CD4-positive, CD25-positive, alpha-beta regulatory T cell (primary cell): ENCODE measurements at places on chromosomes 1 and 21.

GRCh38 chr1:159964144-159964543 lies 10.1 kb upstream of the SLAMF9 start:
- peaks cover 9% of the 10 kb centered on the region for H3K27me3 ChIP-seq
- H3K4me1 ChIP-seq = no peaks in the 10 kb centered on the region
- H3K36me3 ChIP-seq = no peaks in the 10 kb centered on the region
- no peak for DNase-seq
- H3K4me3 ChIP-seq = no peak overlapping the region
- H3K27ac ChIP-seq = no peak overlapping the region

GRCh38 chr1:10943041-10943440 lies 69.4 kb upstream of the TARDBP start:
- no peaks in the 10 kb centered on the region for H3K36me3 ChIP-seq
- H3K27ac ChIP-seq = no peak overlapping the region
- peaks cover 21% of the 10 kb centered on the region for H3K4me1 ChIP-seq

- no peak overlapping the region for H3K4me3 ChIP-seq
- H3K27me3 ChIP-seq = no peaks in the 10 kb centered on the region
- H3K27ac ChIP-seq = no peak overlapping the region
- no peak for DNase-seq
Observed at GRCh38 chr21:32457360-32457840, 44.9 kb downstream of the EVA1C start.

- no peaks in the 10 kb centered on the region for H3K27me3 ChIP-seq
- no peak overlapping the region for H3K27ac ChIP-seq
- H3K36me3 ChIP-seq = no peaks in the 10 kb centered on the region
- no peak for DNase-seq
- no peak overlapping the region for H3K4me3 ChIP-seq
Observed at GRCh38 chr1:29282924-29283803, 46.8 kb downstream of the PTPRU start.

- no peak overlapping the region for H3K4me3 ChIP-seq
- no peaks in the 10 kb centered on the region for H3K27me3 ChIP-seq
- H3K36me3 ChIP-seq = peaks cover 38% of the 10 kb centered on the region
- no peak overlapping the region for H3K27ac ChIP-seq
- H3K4me1 ChIP-seq = peaks cover 9% of the 10 kb centered on the region
- no peak for DNase-seq
Observed at GRCh38 chr1:117405042-117405441, 37.8 kb downstream of the MAN1A2 start.

GRCh38 chr1:19467199-19468187 lies 17.8 kb downstream of the CAPZB start:
- no peak for DNase-seq
- H3K27ac ChIP-seq = peak overlapping the region; percentile 70
- peaks cover 92% of the 10 kb centered on the region for H3K4me1 ChIP-seq
- H3K36me3 ChIP-seq = peaks cover 26% of the 10 kb centered on the region
- no peaks in the 10 kb centered on the region for H3K27me3 ChIP-seq

- DNase-seq = no peak
- no peak overlapping the region for H3K27ac ChIP-seq
- H3K36me3 ChIP-seq = no peaks in the 10 kb centered on the region
Observed at GRCh38 chr1:75542818-75543570, 67.9 kb downstream of the SLC44A5 start.

DNA sequence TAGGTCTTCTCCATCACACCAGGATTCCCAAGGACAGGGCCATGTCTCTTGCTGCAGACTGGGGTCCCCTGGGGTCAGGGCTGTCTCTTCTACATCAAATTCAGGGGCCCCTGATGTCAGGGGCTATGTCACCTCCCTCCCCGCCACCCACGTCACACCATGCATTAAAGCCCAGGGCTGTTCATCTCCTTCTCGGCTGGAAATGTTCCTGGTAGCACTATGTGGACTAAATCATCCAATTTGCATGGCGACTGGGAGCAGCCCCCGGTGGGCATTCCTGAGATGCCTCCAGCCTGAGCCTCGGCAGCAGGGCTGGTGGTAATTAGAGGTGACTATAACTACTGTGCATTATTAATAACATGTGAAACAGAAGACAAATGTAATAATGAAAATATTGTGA lies 151.7 kb upstream of the HMGB4 start:
- H3K4me3 ChIP-seq = no peak overlapping the region
- no peaks in the 10 kb centered on the region for H3K4me1 ChIP-seq
- H3K36me3 ChIP-seq = no peaks in the 10 kb centered on the region

DNA sequence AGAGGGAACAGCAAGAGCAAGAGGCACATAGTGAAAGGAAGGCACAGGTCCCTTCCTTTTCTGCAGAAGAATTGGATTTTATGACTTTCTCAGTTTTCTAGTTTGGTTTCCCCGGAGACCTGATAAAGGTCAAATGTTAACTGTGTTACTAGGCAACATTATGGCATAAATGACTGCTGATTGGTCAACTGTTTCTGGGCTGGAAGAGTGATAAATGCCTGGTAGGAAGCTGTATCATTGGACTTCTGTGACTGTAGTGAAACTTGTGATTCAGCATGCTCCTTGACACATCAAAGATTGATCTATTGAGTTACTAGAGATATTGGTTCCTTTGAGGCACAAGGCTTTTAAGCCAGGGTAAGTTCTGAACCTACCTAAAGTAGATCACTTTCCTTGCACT lies 55.7 kb downstream of the LRRC8C start:
- H3K4me3 ChIP-seq = no peak overlapping the region
- peaks cover 26% of the 10 kb centered on the region for H3K4me1 ChIP-seq
- H3K36me3 ChIP-seq = peaks cover 62% of the 10 kb centered on the region
- H3K27ac ChIP-seq = no peak overlapping the region
- H3K27me3 ChIP-seq = no peaks in the 10 kb centered on the region
- no peak for DNase-seq

- H3K4me1 ChIP-seq = no peaks in the 10 kb centered on the region
- H3K4me3 ChIP-seq = no peak overlapping the region
- peaks cover 10% of the 10 kb centered on the region for H3K27me3 ChIP-seq
- no peak overlapping the region for H3K27ac ChIP-seq
- H3K36me3 ChIP-seq = no peaks in the 10 kb centered on the region
- DNase-seq = no peak
Observed at GRCh38 chr21:37644636-37645035, 271.6 kb downstream of the KCNJ6 start.

DNA sequence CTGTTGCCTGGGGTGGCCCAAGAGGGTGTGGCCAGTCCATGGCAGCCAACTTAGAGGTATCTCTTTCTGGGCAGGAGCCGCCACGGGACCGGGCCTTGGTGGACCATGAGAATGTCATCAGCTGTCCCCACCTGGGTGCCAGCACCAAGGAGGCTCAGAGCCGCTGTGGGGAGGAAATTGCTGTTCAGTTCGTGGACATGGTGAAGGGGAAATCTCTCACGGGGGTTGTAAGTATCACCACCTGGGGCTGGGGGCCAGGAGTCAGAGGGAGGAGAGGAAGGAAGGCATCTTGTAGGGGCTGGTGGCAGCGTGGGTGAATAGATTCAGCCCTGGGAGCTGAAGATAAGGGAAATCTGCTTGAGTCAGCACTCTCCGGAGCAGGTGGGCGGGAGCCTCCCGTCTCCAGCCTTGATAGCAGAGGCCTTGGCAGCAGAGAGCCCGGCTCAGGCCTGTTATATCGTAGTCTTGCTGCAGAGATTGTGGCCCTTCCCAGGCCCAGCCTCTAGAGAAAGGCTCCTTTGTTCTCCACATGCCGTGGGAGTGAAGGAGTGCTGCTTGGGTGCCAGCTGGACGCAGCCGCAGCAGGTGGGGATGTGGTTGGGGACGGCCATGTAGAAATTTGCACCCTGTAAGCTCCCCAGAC lies 25.4 kb downstream of the PHGDH start:
- H3K27ac ChIP-seq = no peak overlapping the region
- H3K27me3 ChIP-seq = no peaks in the 10 kb centered on the region
- no peak for DNase-seq
- no peaks in the 10 kb centered on the region for H3K36me3 ChIP-seq
- no peaks in the 10 kb centered on the region for H3K4me1 ChIP-seq

DNA sequence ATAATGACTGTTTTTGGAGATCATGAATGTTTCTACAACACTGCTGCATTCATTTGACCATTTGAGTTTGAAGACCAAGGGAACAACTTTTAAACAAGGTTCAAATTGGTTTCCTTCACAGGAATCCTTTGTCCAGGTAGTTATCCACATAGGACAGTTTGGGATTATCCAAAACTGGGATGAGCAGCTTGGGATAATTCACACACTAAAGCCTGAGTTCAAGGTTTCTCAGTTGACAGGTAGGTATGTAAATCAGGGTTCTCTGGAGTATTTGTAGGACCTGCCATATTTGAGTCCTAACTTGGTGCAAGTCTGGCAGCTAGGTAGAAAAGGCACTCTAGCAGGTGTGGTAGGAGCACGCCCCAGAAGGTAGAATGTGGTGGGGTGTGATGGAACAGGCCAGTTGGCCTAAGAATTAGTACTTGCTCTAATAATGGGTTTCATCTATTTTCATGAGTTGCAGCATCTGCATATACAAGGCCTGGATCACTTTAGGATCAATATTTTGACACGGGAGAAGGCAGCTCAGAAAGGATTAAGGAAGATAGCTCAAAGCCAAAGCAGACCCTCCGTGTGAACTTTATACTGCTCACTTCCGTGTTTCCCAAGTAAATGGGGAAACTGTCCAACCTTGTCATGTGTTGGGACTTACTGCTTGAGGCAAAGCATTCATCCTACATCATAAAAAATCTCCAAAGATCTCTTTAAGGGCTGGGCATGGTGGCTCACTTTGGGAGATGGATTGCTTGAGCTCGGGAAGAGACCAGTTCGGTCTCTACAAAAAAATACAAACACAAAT lies 14.1 kb upstream of the RAB42 start:
- H3K4me1 ChIP-seq = peaks cover 30% of the 10 kb centered on the region
- H3K4me3 ChIP-seq = no peak overlapping the region
- no peak overlapping the region for H3K27ac ChIP-seq

- peaks cover 25% of the 10 kb centered on the region for H3K27me3 ChIP-seq
- no peak overlapping the region for H3K27ac ChIP-seq
- H3K36me3 ChIP-seq = no peaks in the 10 kb centered on the region
- H3K4me1 ChIP-seq = no peaks in the 10 kb centered on the region
- DNase-seq = no peak
- no peak overlapping the region for H3K4me3 ChIP-seq
Observed at GRCh38 chr1:51093581-51093980, 8.4 kb upstream of the C1orf185 start.

DNA sequence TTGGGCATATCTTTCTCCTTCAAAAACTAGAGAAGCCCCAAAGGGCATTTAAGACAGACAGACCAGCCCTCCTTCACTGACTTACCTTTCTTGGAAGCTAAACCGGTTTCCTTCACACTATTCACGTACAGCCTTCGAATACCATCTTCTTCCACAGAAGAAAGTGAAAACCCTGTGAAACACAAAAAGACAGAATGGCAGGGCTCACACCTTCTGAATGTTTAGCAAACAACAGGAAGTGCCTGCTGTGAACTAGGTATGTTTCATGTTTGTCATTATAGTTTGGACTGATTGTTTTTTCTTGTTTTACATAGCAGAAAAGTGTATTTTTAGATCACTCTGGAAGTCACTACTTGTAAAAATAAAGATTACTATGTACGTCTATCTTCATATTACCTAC lies 148.6 kb upstream of the KRTAP19-8 start:
- DNase-seq = no peak
- peak overlapping the region; percentile 99 for H3K4me3 ChIP-seq
- H3K36me3 ChIP-seq = no peaks in the 10 kb centered on the region
- peaks cover 94% of the 10 kb centered on the region for H3K4me1 ChIP-seq

- H3K27me3 ChIP-seq = no peaks in the 10 kb centered on the region
- DNase-seq = no peak
- H3K27ac ChIP-seq = no peak overlapping the region
Observed at GRCh38 chr1:154752273-154753030, 117.6 kb downstream of the KCNN3 start.

- H3K36me3 ChIP-seq = no peaks in the 10 kb centered on the region
- no peak overlapping the region for H3K27ac ChIP-seq
- no peak overlapping the region for H3K4me3 ChIP-seq
- no peaks in the 10 kb centered on the region for H3K27me3 ChIP-seq
Observed at GRCh38 chr1:10833630-10834557, 37.4 kb upstream of the CASZ1 start.

- H3K27ac ChIP-seq = no peak overlapping the region
- H3K27me3 ChIP-seq = no peaks in the 10 kb centered on the region
- no peaks in the 10 kb centered on the region for H3K4me1 ChIP-seq
- no peak overlapping the region for H3K4me3 ChIP-seq
- no peak for DNase-seq
Observed at GRCh38 chr1:105544475-105544874, 1512.0 kb upstream of the PRMT6 start.
